ENCODE measurements at places on chromosomes 5 and 9.
A peak's percentile ranks its signal among the peaks of the same experiment; 100 is the strongest.

DNA sequence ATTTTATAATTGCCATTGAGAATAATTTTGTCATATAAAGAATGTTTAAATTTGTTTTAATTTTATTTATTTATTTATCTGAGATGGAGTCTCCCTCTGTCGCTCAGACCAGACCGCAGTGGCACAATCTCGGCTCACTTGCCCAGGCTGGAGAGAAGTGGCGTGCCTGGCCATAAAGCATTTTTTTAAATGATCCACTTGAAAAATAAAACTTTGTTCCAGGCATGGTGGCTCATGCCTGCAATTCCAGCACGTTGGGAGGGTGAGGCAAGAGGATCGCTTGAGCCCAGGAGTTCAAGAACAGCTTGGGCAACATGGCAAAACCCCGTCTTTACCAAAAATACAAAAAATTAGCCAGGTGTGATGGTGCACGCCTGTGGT is 2.1 kb upstream of the SIT1 start:
- DNase-seq = no peak

GRCh38 chr5:118687661-118688621 is 300.4 kb downstream of the DTWD2 start:
- no peak for DNase-seq

DNA sequence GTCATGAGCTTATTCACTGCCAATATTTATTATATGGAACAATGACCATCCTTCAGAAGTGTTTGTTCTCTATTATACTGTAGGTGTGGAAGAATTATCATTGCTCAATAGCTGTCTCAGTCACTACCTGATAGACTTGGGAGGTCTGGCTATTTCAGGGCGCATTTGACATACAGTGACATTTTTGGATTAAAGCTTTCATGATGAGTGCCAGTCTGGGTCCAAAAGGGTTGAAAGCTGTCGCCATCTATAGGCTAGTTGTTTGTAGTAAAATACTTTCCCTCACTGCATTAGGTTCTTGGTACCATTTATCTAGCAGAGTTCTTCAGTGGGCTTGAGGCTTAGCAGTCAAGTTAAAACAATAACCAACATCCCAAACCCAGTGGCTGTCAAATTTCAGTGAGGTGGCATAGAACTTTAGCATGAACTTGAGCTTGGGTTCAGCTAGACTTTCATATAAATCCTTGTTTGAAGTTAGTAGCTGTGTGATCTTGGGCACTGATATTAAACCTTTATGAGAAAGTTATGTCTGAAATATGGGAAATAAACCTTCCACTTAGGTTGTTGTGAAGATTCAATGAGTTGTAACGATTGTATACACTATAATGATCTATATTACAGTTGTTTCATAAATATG is 110.5 kb upstream of the CDKN2B start:
- no peak for DNase-seq

DNA sequence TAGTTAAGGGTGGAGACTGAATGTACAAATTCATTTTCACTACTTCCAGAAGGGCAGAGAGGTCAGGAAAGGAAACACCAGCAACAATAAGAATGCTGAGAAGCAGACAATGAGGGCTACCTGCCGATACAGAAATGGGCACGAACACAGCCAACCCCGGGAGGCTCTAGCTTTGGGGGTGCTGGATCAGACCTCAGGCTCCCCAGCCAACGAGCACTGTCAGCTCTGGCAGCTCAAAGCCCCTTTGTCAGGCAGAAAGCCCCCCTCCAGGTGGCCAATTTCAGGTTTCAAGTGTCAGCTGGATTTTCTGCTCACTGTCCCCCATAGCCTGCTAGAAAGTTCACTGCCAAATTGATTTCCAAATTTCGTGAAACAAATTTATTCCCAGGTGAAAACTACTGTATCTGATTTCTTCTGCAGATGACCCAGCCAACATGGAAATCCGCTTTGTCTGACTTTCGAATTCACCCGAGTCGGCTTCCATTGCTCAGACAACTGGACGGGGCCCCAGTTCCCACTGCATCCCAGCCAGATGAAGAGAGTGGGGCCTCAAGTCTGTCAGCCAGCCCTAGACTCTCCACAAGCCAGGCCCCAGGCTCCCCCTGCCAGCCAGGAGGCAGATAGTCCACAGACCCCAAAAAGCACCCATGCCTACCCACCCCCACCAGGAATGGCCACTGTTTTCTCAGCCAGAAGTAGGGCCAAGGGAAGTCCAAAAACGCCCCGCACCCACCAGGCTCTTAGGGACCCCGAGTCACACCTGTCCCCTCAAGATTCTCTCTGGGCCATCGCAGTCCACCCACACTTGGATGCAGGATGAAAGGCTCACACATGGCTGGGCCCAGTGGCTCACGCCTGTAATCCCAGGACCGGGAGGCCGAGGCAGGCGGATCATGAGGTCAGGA is 96.5 kb upstream of the PHYKPL start:
- DNase-seq = no peak

GRCh38 chr5:96736937-96737336 is 70.8 kb downstream of the ERAP1 start:
- DNase-seq = no peak

GRCh38 chr5:33238826-33239695 is 201.7 kb upstream of the TARS1 start:
- no peak for DNase-seq

- DNase-seq = no peak
These were observed 421.4 kb upstream of the WWC1 start for GRCh38 chr5:167870055-167870454.

DNA sequence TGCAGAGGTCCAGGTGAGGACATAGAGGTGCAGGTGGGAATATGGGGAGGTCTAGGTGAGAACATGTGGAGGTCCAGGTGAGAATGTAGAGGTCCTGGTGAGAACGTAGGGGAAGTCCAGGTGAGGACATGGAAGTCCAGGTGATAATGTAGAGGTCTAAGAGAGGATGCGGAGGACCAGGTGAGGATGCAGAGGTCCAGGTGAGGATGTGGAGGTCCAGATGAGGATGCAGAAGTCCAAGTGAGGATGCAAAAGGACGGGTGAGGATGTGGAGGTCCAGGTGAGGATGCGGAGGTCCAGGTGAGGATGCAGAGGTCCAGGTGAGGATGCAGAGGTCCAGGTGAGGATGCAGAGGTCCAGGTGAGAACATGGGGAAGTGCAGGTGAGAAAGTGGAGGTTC is 133.8 kb downstream of the MRPL36 start:
- DNase-seq = no peak

DNA sequence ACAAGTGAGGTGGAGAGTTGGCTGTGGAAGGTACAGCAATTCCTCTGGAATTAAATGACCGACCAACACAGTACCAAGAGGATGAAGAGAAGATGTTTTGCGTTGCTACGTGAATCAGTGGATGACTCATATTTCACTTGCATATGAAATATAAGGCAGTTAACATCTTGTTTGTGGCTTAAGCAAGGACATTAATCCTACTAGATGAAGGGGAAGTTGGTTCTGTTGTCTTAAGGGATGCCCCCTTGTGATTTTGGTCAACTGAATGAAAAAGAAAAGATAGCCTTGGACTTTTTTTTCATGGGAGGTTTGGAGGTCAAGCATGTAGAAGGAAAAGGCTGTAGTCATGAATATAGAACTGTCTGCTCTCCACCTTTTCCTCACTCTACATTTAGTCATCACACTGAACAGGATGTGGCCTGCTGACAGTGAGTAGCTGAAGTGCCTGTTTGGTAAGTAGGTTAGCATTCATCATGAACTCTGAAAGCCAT is 33.9 kb downstream of the VLDLR start:
- DNase-seq = peak; percentile 11

GRCh38 chr9:132008855-132009812 is 70.5 kb downstream of the MED27 start:
- DNase-seq = no peak

DNA sequence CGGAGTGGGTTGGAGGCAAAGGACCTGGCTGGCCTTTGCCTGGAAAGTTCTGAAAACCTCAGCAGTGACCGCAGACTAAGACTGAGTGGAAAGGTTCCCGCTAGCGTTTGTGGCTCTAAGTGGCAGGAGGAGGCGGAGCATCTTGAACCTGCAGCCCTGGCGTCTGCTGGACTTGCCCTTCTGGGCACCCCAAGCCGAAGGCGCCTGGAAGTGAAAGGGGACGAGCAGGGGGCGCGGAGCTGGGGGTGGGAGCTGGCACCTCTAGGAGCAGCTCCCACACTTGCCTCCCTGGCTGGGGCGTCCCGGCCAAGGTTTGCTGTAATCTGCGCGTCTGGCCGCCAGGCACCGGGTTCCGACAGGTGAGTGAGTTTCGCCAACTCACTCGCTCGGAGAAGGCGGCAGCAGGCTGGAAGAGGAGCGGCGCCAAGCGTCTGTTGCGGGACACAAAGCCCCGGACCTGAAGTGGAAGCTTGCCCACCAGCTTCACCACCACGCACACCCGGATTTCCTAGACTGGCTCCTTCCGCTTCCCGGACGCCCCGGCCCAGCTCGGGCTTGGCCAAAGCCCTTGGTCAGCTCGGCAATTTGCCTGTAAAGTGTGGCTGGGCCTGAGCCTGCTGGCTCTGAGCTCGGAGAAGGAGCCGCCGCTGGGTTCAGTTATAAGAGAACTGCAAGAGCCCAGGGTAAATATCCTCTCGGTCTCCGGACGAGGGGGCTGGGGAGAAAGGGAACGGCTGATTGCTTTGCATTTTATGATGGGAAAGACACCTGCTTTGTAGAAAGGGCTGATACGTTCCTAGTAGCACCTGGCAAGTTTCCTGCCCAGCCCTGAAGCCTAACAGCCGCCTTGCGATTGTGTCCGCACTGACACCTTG is at the start of gene GNA14:
Gene GNA14 (minus strand): TSS at position 89 of the 875 bp plus-strand sequence. CDS start 529 bp downstream, outside the sequence.
- peak; percentile 6 for DNase-seq

DNA sequence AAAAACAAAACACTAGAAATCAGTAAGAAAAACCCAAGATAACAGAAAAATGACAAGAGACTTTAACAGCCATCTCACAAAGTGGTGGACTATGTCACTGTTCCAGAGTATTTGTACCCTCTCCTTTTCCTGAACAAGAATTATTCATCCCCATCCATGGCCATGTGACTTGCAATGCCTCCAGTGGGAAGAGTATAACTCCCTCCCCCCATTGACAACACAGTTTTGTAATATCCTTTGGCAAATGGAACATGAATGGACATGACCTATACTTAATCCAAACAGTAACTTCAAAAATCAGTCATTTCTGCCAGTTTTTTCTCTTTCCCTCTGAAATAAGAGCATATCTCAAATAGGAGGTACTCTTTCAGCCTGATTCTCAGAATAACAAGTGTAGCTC is 33.9 kb downstream of the PTBP3 start:
- DNase-seq = no peak

DNA sequence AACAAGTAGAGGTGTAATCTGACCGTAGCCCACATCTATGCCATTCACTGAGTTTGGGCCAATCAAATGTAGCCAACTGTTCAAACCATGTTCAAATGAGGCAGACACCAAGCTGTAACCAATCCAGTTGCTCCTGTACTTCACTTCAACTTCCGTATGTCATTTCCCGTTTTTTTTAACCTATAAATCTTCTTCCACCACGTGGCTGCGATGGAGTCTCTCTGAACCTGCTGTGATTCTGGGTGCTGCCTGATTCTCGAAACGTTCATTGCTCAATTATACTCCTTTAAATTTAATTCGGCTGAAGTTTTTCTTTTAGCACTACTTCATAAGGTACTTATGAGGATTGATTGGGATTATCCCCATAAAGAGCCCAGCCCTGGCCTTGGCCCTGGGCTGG is 179.7 kb downstream of the PIK3R1 start:
- no peak for DNase-seq

GRCh38 chr5:31023105-31023504 is 170.4 kb upstream of the CDH6 start:
- DNase-seq = no peak

GRCh38 chr5:2752821-2753439 is 1.5 kb upstream of the IRX2 start:
- DNase-seq = no peak

DNA sequence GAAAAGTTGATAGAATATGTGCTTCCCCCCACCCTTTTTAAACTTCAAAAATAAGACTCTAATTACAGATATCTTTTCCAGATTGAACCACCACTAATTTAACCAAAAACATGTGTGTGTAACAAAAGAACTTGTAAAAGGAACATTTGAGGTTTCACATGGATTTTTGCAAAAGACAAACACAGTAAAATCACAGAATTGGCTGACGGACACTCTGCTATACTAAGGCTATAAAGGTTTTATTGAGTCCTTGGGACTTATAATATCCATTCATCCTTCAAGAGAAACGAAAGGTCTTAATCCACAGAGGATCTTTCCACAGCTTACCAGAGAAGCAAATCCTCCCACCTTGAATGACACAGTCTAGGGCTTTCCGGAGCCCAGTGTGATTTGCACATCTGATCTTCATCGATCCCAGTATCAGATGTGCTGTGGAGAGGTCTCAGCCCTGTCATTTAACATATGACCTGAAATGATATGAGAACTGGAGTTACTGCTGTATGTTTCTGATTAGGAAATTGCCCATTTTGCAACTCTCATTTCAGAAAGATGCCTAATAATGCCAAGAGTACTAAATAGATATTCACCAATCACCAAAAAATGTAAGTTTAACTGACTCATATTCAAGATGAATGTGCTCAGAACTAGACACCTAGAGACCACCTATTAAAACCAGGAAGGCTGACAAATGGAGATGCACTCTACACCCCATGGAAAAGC is 256.5 kb upstream of the FBXL7 start:
- DNase-seq = no peak

- DNase-seq = no peak
These were observed 608.3 kb upstream of the NUDT12 start for GRCh38 chr5:104170926-104171325.

- peak; percentile 65 for DNase-seq
These were observed 29.8 kb upstream of the HMCN2 start for GRCh38 chr9:130235558-130236435.
